ENCODE measurements at places on chromosomes 13 and 19.

DNA sequence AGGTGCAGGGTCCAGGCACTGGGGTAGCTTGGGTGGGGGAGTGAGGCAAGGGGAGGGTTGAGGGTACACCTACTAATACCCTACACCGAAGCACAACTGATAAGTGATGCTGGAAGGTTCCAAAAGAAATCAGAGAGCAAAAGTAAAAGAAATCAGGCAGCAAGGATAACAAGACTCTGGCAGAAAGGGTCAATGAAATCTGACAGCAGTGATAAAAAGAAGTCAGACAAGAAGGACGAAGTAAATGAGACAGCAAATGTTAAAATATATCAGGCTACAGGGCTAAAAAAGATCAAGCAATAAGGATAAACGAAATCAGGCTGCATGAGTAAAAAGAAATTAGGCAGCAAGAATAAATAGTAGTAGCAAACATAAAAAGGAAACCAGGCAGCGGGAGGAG lies 4.7 kb downstream of the LRFN3 start:
- DNase-seq, result no peak

DNA sequence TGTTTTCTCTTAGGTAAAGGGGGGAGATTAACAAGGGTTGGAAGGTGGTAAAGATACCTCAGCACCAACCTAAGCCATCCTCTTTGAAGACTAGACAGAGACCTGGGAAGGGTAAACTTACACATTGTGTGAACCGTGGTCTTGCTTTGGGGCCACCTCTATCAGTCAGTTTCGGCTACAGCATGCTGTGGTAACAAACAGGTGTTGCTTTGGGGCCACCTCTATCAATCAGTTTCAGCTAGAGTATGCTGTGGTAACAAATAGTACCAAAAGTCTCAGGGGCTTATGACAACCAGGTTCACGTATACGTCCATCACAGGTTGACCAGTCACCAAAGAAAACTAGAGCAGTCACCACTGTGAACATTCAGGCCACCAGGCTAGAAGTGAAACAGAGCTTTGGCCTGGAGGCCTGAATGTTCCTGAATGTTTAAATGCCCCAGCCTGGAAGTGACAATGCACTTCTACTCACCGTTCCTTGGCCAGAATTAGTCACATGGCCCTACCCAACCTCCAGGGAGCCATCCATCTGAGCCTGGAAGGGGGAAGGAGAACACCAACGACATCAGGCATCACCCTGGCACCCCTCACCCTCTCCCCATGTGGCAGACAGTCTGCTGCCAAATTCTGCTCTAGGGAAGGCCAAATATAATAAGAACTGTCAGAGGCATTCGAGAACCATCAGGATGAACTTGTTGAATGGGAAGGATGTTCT lies 3.8 kb downstream of the FXYD7 start:
- no peak for DNase-seq

DNA sequence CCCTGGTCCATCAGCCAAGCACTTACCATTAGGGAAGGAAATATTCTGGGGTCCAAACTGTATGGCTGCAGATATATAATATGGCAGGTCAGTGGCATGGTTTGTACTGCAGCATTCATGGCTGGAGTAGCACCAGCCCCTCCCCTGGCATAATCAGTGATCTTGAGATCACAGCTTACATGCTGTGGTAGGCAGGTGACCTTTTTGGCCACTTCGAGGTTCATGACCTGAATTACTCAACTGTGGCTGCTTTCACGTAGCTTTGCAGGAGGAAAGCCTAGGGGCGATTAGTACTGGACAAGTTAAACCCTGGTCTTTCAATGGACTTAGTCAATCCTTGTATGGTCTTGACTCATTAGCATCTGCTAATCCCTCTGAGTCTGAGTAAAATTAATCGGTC lies 169.8 kb downstream of the SPRY2 start:
- DNase-seq, result no peak

- DNase-seq, result no peak
These were observed 246.7 kb downstream of the PCDH17 start for GRCh38 chr13:57878291-57878690.

DNA sequence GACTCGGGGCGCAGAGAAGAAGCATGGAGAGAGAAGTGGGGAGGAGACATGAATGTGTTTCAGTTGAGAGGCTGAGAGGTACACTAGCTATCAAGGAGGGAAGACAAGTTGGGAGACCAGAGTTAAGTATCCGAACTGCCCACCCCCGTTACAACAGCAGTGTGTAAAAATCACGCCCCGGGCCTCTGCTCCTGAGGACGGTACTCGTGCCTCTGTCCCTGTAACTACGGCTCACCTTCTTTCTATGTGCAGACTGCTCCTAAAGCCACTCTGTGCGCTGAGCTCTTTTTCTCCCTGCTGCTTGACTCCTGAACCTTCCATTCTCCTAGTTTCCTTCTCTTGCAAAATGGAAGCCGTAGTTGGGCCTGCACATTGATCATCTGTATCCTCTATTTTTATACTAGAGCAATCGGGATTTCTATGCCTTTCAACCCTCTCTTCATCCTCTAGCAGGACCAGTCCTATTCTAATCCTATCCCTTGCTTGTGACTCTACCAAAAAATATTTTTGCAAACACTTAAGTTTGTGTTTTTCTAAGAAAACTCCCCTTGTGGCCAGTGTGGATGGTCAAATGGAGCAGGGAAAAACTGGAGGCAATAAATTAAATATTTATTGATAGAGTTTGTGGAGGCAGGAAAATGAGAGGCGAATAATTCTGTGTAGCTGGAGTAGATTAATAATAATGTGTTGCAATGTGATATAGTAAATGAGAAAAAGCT lies 569 bp downstream of the POLR1D start:
- DNase-seq, result no peak

DNA sequence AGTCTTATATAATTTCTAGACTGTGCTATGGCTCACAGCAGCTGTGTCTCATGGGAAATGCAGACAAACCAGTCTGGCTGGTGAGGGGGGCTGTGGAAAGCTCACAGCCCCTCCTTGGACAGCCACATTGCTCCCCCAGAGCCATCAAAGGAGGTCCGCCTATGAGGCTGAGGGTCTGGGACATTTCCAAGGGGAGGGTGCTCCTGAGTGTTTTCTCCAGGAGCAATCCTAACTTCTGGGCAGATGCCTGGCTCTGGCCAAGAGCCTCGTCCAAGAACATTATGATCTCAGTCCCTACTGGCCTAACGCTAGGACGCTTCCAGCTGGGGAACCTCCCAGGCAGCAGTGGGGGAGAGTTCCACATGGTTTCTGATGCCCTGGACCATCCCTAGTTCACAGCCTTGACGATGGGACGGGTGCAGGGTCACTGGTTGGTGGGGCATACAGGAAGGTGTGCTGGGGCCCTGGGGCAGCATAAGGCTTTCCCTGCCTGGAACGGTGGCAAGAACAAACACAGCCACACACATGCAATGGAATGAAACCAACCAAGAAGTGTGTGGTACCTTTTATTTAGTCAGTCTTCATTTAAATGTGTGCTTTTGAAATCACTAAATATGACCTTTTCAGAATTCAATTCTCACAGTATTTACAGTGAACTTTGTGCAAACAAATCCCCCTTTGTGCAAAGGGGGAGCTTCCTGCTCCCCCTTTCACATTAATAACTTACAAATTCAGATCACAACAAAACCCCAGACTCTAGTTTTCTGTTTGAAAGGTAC lies 60.6 kb downstream of the CDADC1 start:
- no peak for DNase-seq

- DNase-seq, result no peak
These were observed 20.6 kb upstream of the ZNF599 start for GRCh38 chr19:34793565-34793964.

DNA sequence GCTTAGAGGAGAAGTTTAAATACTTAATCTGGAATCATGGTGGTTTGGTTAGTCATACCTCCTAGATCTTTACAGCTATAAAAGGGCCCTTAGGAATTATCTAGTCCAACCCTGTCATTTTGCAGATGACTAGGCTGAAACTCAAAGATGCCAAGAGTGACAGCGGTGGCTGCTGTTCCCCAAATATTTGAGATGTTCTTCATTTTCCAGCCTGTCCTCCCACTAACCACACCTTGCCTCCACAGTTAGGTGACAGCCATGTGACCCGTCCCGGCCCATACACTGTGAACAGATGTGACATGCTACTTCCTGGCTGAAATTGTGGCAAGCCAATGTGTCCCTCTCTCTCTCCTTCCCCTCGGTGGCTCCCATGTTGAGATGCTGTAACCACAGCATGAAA lies 225.5 kb upstream of the IPO5 start:
- no peak for DNase-seq

DNA sequence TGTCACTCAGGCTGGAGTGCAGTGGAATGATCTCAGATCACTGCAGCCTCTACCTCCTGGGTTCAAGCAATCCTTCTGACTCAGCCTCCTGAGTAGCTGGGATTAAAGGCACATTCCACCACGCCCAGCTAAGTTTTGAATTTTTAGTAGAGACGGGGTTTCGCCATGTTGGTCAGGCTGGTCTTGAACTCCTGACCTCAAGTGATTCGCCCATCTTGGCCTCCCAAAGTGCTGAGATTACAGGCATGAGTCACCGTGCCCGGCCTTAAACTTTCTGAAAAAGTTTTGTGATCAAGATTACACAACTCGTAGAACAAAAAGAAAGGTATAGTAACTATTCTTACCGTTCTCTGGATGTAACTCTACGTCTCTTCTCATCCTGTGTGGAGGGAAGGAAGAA lies 21.2 kb downstream of the DNMT1 start:
- no peak for DNase-seq

DNA sequence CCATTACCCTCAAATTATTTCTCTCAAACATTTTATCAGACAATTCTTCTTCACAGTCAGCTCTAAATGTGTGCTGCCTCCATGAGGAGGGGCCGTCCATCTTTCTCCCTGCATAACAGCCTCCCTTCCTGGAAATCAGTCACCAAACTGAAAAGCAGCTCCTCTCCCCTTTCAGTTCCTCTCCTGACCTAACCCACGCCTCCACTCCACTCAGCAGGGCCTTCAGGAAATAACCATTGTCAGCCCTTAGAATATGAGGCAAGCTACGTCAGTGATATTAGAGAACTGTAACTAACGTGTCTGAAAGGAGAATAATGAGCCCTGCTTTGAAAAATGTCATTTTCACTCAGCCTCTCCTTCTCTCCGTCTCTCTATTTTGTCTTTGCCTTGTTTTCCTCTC lies 116.2 kb downstream of the OLFM4 start:
- no peak for DNase-seq

DNA sequence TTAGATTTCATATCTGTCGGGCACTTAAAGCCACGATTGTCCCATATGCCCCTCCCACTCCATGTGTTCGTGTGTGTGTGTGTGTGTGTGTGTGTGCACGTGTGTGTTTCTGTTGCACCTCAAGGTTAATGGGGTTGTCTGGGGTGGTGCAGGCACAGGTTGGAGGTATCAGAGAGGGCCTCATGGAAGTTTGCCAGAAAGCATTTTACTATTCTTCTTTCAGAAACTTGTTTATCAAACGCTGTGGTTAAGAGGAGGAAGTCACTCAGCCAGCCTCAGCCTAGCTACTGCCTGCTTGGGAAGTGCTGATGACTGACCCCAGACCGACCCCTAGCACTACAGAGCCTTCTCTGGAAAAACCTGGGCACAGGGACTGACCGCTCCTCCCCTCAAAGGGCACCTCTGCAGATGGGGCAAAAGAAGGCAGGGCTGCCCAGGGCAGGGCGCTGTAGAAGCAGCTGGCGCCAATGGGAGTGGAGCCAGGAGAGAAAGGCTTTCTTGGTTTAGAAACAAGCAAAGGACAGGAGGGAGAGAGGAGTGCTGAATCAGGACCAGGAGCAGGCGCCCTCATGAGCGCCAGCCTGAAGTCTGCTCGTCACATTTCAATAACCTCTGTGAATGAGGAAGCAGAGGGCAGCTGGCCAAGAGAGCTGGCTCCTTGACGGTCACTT lies 3.9 kb downstream of the SIAH3 start:
- peak; percentile 30 for DNase-seq

DNA sequence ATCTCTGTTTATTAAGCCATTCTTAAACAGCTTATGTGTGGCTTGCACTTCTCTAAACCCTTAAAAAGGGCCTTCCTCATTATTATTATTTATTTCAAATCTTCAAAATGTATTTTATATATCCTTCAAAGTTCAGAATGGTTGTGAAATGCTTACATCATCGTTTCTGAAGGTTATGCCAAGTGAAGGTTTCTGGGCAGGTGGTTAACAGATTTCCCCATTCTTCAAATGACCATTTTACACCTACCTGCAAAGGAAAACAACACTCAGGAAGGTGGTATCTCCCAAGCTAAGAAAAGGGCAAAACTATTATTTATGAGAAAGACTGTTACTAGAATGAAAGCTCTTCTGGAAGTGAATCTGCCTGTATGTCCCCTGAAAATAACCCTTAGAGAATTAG lies 191.6 kb downstream of the SHISA2 start:
- DNase-seq, result no peak

- DNase-seq, result no peak
These were observed 19.4 kb downstream of the DYRK1B start for GRCh38 chr19:39814595-39814994.

Data from activated CD4-positive, alpha-beta T cell treated with anti-CD3 and anti-CD28 coated beads, Interleukin-2, amount 50 U/mL, for 1 hour (primary cell).